ENCODE measurements at places on chromosomes 1 and 21.

- peak; percentile 89 for DNase-seq
Observed at GRCh38 chr1:148388260-148389026, 94.7 kb downstream of the PPIAL4G start.

GRCh38 chr1:203170625-203171330 is 4.8 kb downstream of the MYBPH start:
- DNase-seq = no peak

- no peak for DNase-seq
Observed at GRCh38 chr1:156154317-156154749, 948 bp downstream of the SEMA4A start.

- DNase-seq = no peak
Observed at GRCh38 chr1:81894867-81895266, 94.1 kb downstream of the ADGRL2 start.

GRCh38 chr1:39676948-39677548 is 5.1 kb upstream of the NT5C1A start:
- DNase-seq = no peak

- DNase-seq = no peak
Observed at GRCh38 chr1:87185077-87185476, 143.6 kb upstream of the LMO4 start.

GRCh38 chr1:30011970-30012369 is 711.4 kb downstream of the MATN1 start:
- no peak for DNase-seq

DNA sequence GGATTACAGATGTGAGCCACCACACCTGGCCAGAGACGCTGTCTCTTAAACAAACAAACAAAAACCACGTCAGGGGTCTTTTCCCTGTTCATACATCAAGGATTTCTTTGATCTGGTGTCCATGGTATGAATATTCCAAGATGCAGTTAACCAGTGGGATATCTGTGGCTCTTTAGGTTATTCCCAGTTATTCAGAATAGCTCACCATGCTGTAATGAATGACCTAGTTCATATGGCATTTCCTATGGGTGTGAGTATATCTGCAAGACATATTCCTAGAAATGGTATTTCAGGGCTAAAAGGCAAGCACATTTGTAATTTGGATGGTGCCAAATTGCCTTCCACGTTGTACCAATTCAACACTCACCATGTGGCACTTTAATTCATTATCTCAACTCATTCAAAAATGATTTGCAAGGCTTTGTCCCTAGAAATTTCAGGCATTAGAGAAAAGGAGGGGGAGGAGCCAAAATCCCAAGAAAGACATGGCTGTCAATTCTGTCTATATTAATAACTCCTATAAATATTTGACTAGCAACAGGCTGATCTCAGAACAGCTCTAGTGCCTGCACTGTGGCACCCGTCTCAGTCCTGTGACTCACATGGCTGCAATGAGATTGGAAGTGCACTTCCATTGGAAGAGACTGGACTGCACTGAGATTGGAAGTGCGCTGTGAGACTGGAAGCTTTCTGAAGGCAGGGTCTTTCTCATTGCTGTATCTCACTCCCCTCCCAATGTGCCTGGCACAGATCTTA is 6.0 kb upstream of the STMN1 start:
- no peak for DNase-seq

GRCh38 chr1:245258271-245258920 is 103.6 kb downstream of the KIF26B start:
- DNase-seq = no peak

DNA sequence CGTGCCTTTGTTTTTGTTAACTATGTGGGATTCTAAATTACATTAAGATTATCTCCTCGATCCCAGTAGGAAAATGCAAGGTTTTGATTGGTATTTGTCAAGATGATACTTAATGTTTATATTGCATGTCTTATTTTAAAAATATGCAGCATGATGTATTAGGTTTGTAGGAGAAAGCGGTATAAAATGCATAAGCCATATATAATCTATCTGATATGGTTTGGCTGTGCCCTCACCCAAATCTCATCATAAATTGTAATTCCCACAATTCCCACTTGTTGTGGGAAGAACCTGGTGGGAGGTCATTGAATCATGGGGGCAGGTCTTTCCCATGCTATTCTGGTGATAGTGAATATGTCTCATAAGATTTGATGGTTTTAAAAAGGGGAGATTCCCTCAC is 198.1 kb upstream of the NCAM2 start:
- no peak for DNase-seq

DNA sequence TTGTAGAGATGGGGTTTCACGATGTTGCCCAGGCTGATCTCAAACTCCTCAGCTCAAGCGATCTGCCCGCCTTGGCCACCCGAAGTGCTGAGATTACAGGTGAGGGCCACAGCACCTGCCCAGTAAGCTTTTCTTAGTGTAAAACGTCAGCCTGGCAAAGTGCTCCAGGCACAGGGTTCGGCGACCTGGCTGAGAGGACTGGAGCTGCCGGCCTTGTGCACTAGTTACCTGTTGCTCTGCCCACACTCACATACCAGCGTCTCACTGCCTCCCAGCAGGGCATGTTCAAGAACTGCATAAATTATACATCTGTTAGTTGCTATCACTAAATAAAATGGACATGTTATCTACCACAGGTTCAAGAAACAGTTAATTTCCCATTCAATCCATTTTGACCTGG is 55.2 kb downstream of the DEGS1 start:
- no peak for DNase-seq

- DNase-seq = no peak
Observed at GRCh38 chr1:17916702-17917101, 161.6 kb downstream of the ACTL8 start.

- DNase-seq = no peak
Observed at GRCh38 chr1:216183007-216183406, 240.2 kb downstream of the USH2A start.

DNA sequence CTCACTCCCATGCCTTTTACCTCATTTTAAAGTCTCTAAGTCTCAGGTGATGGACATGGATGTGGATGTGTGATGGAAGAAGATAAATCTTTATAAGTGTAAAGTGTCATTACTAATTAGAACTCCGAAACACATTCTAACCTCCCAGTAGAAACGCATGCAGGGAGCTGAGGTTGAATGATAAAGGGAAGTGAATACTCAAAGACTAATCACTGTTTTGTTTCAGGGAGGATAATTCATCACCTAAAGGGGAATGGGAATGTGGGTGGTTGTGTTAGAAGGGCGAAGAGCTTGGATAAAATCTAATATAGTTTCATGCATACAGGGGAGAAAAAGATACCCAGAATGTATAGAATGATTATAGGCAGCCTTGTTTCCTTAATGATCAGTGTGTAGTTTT is 12.5 kb downstream of the NCAM2 start:
- DNase-seq = no peak

DNA sequence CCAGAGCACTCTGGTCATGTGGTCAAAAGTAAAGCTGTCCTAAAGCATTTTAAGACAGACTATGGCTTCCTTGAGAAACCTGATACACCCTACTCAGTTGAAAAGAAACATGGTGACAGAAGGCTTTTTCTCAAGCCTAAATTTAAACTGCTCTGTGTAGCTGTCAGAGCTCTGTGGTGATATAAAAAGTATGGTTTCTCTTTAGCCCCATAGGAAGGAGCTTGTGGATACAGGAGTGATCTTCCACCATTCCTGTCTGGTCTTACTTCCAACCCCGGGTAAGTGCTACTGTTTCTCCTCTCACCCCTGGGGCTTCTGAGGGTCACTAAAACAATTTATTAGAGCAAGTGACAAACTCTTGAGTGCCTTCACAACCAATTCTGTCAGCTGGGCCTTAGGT is 8.5 kb downstream of the TP53BP2 start:
- no peak for DNase-seq

- peak; percentile 26 for DNase-seq
Observed at GRCh38 chr1:27097484-27097917, 57.4 kb downstream of the SLC9A1 start.

- DNase-seq = no peak
Observed at GRCh38 chr1:162635418-162635817, 3.2 kb downstream of the DDR2 start.

GRCh38 chr1:24058671-24059455 is 53.1 kb downstream of the MYOM3 start:
- DNase-seq = no peak

GRCh38 chr1:89557445-89557825 is 32.8 kb downstream of the LRRC8B start:
- DNase-seq = no peak

DNA sequence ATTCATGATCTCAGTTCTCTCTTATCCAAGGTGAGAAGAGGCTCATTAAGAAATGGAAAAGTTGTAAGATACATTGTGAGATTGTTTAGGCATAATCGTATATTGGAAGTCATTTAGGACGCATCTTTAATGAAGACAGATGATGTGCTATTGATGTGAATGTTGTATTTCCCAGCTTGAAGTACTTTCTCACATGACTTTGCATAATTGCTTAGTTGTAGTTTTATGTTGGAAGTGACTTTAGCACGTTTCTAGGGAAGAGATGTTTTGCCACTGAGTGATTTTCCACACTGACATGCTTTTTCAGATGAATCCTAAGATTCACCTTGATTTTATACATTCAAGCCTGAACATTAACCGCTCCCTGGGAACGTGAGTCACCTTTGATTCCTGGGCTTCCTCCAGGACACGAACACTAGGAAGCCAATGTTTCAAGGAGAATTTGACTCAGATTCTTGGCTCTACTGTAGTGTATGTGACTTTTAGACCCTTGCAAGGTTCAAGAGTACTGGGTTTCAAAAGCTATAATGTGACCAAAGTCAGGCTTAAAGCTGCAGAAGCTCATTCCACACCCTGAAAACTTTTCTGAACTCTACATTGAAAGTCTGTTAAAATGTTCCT is 27.9 kb downstream of the ANGEL2 start:
- no peak for DNase-seq

- no peak for DNase-seq
Observed at GRCh38 chr1:182795563-182796228, 6.1 kb downstream of the NPL start.

DNA sequence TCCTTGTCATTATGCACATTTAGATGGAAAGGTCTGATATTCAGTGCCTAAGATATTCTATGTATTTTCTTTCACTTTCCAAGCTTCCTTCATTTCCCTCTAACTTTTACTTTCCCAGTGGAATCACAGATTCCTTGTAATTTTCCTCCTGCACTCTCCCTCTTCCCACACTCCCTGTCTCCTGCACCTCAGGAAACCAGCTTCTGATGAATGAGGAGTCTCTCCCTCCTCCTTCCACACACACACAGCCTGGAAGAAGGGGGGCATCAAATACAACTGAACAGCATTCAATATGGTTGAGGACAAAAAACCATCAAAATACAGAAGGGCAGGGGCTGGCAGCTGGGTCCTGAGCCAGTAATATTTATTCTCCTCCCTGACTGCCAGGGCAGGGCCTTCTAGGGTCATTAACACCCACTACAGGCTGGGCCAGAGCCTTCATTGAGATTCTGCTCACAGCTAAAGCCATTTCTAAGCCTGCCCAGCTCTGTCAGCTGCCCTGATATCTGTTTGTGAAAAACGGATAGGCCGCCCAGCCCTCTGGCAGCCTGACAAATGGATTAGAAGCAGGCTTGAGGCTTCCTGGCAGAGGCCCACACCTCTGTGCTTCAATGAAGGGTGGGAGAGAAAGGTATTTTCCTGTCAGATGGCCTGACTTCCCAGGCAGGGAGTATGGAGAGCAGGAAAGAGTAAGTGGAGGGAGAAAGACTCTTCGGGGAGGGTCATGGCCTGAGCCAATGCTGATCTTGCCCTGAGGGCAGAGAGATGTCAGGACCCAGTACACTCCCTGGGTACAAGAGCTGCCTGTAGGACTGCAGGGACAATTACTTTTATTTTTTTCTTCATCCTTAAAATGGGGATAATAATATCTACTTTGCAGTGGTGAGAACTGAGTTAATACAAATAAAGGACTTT is 138.9 kb upstream of the SPATA6 start:
- no peak for DNase-seq

GRCh38 chr1:151007853-151008243 is 401 bp upstream of the PRUNE1 start:
- DNase-seq = no peak

- no peak for DNase-seq
Observed at GRCh38 chr1:236292425-236292824, 10.7 kb upstream of the ERO1B start.

DNA sequence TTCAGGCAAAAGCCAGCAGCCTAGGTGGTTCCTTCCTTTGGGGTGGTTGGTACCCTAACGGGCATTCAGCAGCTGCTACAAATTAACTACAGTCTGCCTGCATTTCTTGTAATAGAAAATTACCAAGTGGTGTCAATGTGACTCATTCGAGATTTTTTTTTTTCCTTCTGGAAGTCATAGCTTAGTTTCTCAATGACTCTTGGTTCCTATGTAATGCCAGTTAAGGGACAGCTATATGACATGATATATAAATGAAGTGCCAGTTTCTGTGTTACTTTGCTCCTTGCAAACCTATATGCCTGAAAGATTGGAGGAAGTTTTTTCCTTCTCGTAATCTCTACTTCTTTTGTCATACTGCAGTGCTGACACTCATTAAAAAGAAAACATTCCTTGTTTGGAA is 2.6 kb downstream of the MGST3 start:
- no peak for DNase-seq

DNA sequence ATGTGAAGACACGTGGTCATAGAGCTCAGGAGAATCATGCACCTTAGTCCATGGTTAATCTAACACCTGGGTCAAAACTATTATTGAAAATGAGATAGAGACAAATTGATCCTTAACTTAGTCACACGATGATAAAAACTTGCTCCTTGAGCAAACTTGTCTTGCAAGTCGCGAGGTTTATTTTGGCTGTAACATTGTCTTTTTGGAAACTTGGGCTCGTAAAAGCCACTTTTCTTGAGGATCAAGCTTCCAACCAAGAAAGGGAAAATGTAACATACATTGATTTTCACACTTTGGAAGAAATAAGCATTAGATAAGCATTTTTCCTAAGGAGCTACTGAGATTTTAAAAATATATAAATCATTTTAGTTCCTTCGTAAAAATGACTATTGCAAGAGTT is 19.9 kb upstream of the CENPF start:
- DNase-seq = no peak

- DNase-seq = no peak
Observed at GRCh38 chr1:29452463-29453230, 216.3 kb downstream of the PTPRU start.

GRCh38 chr1:108817016-108817415 is 39.9 kb downstream of the AKNAD1 start:
- no peak for DNase-seq

GRCh38 chr1:161335796-161336195 is 21.6 kb downstream of the SDHC start:
- DNase-seq = no peak
